Breast epithelium (tissue), 4 donors: ENCODE measurements at places on chromosomes 1 and 21. TPM values are rescaled to one million over a fixed set of nuclear protein-coding genes. Genes with fewer than 3 reads are reported as not detected.

GRCh38 chr1:182229921-182230491, 161.6 kb downstream of the GLUL start:
- DNase-seq = no peak

GRCh38 chr21:45427331-45428271, 22.6 kb downstream of the COL18A1 start:
- DNase-seq = peak; percentile 71

GJA4 gene
- total RNA-seq = 18.9 TPM

DNA sequence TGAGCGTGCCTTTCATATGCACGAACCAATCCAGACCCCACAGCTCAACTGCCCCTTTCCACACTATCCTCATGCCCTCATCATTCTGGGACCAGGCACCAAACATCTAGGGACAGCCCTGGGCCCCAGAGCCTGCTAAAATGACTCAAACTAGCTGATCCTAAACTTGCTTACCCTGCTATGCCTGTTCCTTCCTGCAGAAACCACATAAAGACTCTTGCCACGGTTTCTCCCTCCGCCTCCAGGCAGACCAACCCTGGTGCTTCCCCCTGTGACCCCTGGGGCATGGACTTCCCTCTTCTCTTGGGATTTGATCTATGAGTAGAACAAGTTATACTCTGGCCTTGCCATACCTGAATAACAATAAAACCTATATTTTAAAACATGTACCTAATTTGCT, 138.0 kb upstream of the CD34 start:
- no peak for DNase-seq

DNA sequence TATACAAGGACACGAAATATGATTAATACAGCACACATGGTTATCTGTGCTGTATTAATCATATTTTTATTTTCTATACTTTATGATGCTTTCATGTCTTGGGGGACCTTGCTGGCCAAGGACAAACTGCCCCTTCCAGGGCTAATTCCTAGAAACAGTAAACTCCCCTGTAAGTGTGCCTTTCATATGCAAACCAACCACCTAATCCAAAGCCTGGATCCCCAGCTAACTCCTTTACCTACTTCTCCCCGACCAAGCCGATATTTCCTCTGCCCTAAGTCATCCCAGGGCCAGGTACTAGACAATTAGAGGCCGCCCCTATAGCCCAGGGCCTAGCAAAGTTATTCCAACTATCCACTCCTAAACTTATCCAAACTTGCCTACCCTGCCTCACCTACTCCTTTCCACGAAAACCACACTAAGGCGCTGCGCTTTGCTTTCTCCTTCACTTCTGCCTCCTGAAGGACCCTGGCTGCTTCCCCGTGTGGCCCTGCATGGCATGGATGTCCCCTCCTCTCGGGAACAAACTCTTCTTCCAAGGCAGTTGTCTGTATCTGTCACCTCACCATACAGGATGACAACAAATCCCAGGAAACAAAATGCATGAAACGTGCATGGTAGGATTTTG, 10.2 kb downstream of the SH3BP5L start:
- no peak for DNase-seq

CR1L gene
- not detected for total RNA-seq
